Activated naive CD4-positive, alpha-beta T cell treated with anti-CD3 and anti-CD28 coated beads for 36 hours (primary cell): ENCODE measurements at places on chromosomes 12 and 14. TPM values are rescaled to one million over a fixed set of nuclear protein-coding genes. Genes with fewer than 3 reads are reported as not detected.

DNA sequence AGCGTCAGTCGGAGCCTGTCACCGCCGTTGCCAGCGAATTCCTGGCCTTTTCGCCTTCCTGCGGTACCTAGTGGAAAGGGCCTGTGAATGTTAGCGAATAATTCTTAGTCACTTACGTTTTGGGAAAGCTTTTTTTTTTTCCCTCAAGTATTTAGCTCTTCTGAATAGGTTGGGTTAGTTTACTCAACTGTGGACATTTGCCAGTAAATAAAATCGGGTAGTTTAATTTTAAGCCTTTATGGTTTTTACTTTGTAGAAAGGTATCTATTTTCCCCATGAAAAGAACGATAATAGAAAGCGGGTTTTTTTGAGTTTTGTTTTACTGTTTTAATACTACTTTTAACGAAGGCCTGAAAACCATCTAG, 1.7 kb downstream of the YY1 start:
- H3K4me3 ChIP-seq = peak overlapping the region; percentile 86
- peaks cover 37% of the 10 kb centered on the region for H3K36me3 ChIP-seq
- H3K27ac ChIP-seq = peak overlapping the region; percentile 87

- no peak for DNase-seq
- no peak overlapping the region for H3K4me3 ChIP-seq
- no peak overlapping the region for H3K27ac ChIP-seq
- H3K4me1 ChIP-seq = no peaks in the 10 kb centered on the region
- H3K36me3 ChIP-seq = no peaks in the 10 kb centered on the region
Observed at GRCh38 chr12:129080391-129080790, 227.1 kb downstream of the GLT1D1 start.

DNA sequence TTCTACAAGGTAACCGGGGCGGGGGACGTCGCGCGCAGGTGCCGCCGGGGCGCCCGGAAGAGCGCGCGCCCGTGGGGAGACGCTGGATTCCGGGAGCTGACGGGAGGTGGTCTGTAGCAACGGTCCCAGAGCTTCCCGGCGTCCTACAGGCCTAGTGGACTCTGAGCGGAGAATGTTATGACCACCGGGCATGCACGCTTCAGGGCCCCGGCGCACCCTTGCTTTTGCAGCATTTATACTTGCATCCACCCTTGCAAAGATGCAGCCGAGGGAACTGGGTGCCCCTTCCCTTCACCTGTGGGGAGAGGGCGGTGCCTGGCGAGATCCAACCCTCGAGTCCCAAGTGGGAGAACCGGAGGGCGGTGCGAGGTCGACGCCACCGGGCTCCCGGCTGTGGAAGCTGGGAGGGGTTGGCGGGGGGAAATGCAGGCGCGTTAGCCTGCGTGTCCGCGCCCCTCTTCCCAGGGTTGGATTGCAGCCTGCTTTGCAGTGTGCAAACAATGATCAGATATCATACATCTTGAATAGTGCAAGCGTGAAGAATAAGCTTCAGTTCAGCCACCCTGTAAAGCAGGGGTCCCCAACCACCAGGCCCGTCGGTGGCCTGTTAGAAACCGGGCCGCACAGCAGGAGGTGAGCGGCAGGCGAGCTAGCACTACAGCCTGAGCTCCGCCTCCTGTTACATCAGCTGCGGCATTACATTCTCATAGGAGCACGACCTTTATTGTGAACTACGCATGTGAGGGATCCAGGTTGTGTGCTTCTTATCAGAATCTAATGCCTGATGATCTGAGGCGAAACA, 576 bp downstream of the ERP29 start:
- peak overlapping the region; percentile 90 for H3K27ac ChIP-seq
- H3K4me1 ChIP-seq = peaks cover 56% of the 10 kb centered on the region
- peak; percentile 81 for DNase-seq
- peak overlapping the region; percentile 98 for H3K4me3 ChIP-seq
- H3K27me3 ChIP-seq = no peaks in the 10 kb centered on the region
- H3K36me3 ChIP-seq = peaks cover 41% of the 10 kb centered on the region

DNA sequence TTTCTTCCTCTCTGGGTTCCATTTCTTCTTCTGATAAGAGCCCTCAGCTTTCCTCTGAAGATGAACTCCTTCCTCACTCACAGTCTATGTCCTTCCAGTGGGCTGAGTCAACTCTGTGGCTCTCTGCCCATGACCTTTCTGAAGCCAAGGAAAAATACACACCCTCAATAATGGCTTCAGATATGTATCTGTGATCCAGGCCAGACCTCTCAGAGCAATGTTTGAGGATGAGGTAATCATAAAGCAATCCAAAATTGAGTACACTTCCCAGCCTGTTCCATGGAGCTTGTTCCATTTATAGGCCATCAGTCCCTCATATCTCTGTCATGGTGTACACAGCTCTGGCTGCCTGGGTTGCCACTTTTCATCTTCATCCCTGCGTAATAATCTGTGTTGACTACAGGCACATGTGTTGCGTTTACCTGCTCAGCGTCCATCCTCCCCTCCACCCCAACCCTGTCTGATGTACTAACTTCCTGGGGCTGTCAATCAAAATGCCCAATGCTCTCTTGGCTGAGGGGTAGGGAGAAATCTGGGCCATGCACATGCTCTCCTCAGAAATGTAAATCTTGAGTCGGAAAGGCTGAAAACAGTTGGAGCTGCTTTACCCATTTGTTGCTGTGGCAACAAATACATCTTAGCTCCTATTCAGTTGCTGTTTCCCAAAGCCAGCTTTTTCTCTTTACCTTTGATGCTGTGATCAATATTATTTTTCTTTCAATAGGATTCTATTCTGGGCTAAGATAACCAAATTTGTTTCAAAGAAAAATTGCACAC, 377.8 kb upstream of the TMEM132C start:
- H3K4me3 ChIP-seq = no peak overlapping the region
- no peaks in the 10 kb centered on the region for H3K36me3 ChIP-seq
- DNase-seq = no peak
- no peaks in the 10 kb centered on the region for H3K27me3 ChIP-seq

DNA sequence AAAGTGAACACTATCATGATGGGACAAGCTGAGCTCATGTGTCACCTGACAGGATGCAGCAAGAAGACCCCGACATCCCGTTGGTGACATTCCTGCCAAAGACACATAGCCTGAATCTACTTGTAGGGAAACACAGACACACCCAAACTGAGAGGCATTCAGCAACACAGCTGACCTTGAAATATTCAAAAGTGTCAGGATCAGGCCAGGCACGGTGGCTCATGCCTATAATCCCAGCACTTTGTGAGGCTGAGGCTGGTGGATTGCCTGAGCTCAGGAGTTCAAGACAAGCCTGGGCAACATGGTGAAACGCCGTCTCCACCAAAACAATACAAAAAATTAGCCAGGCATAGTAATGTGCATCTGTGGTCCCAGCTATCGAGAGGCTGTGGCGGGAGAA, 232.0 kb upstream of the PLXNC1 start:
- H3K36me3 ChIP-seq = no peaks in the 10 kb centered on the region
- no peak overlapping the region for H3K27ac ChIP-seq
- H3K4me3 ChIP-seq = no peak overlapping the region
- no peak for DNase-seq
- H3K4me1 ChIP-seq = no peaks in the 10 kb centered on the region

DNA sequence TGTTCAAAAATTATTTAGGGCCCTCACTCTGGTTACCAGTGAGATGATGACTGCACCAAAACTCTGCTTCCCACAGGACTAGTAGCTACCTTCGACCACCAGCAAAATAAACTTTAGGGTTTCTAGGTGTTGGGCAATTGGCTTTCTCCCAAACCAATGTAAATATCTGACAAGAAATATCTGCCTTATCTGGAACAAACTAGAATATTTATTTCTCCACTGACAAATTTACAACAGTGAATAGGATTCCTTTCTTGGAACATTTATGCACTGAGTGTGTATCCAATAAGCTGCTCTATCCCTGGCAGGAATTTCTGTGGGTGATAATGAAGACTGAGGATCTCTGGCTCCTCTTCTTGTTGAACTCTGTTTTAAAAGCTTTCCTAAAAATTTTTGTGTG, 148.6 kb downstream of the SLC6A15 start:
- no peak for DNase-seq
- no peaks in the 10 kb centered on the region for H3K4me1 ChIP-seq
- H3K36me3 ChIP-seq = no peaks in the 10 kb centered on the region
- no peaks in the 10 kb centered on the region for H3K27me3 ChIP-seq

DNA sequence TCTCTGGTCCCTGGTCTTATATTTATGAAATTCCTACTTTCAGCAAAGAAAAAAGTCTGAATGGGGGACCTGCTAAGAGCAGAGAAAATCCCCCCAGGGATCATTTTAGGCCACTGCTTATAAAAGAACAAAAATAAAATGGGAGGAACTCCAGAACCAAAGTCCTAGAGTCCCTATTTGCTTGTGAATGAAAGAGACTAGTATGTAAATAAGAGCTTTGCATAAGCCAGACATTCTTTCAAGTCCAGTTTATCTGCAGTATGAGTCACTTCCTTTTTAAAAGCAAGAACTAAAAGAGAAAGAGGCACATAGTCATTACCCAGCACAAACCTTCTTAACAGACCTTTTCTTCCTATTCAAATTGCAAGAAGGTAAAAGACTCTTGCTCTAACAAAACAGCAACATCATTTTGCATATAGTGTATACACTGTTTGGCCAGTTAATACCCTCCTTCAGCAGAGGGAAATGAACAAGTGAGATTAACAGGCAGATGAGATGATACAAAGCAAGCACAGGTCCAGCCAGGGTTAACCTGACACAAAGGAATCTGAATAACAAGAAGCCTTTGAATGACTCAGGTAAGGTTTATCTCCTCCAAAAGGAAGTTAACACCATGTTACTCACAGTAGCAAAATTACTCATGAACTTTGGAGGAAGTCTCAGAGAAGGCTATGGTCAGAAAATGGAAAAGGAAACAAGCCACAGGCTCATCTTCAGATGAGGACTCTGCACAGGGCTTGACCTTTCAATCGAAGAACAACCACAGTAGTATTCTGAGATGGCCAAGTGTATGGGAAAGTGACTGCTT, 87.3 kb downstream of the PHLDA1 start:
- peaks cover 1% of the 10 kb centered on the region for H3K36me3 ChIP-seq
- H3K4me1 ChIP-seq = peaks cover 22% of the 10 kb centered on the region
- H3K27ac ChIP-seq = peak overlapping the region; percentile 87
- no peaks in the 10 kb centered on the region for H3K27me3 ChIP-seq
- DNase-seq = peak; percentile 44

DNA sequence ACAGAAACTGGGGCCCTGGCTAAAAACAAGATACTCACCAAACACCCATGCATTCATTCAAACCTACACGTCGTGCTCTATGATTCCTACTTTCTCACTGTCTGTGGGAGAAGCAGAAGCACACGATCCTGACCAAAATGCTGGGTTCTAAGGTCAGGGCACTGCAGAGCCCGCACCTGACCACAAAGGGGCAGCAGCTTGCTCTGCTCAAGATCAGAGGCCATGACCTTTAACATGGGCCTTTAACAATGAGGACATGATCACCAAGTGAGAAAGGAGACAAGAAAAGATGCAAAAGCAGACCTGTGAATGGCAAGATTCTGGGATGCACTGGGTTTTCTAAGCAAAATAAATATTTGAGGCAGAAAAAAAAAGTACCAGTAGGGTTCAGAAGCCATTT, 40.1 kb upstream of the VPS33A start:
- H3K4me1 ChIP-seq = no peaks in the 10 kb centered on the region
- H3K4me3 ChIP-seq = no peak overlapping the region
- H3K36me3 ChIP-seq = peaks cover 10% of the 10 kb centered on the region
- no peaks in the 10 kb centered on the region for H3K27me3 ChIP-seq

GRCh38 chr12:89733579-89734201, 25.1 kb upstream of the ATP2B1 start:
- no peaks in the 10 kb centered on the region for H3K27me3 ChIP-seq
- H3K4me1 ChIP-seq = peaks cover 6% of the 10 kb centered on the region
- no peak overlapping the region for H3K4me3 ChIP-seq
- no peak overlapping the region for H3K27ac ChIP-seq

- H3K4me3 ChIP-seq = no peak overlapping the region
- no peaks in the 10 kb centered on the region for H3K27me3 ChIP-seq
- no peak overlapping the region for H3K27ac ChIP-seq
- H3K36me3 ChIP-seq = peaks cover 1% of the 10 kb centered on the region
- DNase-seq = no peak
Observed at GRCh38 chr12:47124451-47124850, 44.7 kb upstream of the AMIGO2 start.

- H3K4me1 ChIP-seq = peaks cover 52% of the 10 kb centered on the region
- no peak overlapping the region for H3K4me3 ChIP-seq
- H3K27ac ChIP-seq = peak overlapping the region; percentile 66
- no peaks in the 10 kb centered on the region for H3K36me3 ChIP-seq
- peaks cover 2% of the 10 kb centered on the region for H3K27me3 ChIP-seq
Observed at GRCh38 chr12:68240975-68241374, 12.4 kb downstream of the IL22 start.

DNA sequence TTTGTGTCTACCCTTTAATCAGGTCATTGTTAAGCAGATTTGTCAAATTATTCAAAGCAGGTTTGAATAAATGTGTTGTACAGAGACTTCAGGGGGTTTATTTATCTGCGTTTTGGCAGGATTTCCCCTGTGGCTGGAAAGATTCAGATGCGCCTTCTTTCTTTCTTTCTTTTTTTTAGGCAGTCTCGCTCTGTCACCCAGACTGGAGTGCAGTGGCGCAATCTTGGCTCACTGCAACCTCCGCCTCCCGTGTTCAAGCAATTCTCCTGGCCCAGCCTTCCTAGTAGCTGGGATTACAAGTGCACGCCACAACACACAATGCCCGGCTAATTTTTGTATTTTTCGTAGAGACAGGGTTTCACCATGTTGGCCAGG, 6.3 kb upstream of the NANOGNB start:
- H3K4me3 ChIP-seq = no peak overlapping the region
- no peaks in the 10 kb centered on the region for H3K36me3 ChIP-seq
- peaks cover 3% of the 10 kb centered on the region for H3K4me1 ChIP-seq
- no peak for DNase-seq

- H3K36me3 ChIP-seq = no peaks in the 10 kb centered on the region
- H3K27me3 ChIP-seq = no peaks in the 10 kb centered on the region
- no peak overlapping the region for H3K4me3 ChIP-seq
- peaks cover 8% of the 10 kb centered on the region for H3K4me1 ChIP-seq
- DNase-seq = no peak
Observed at GRCh38 chr12:67533159-67533558, 115.4 kb upstream of the DYRK2 start.

GRCh38 chr12:107138990-107139389, 45.6 kb upstream of the CRY1 start:
- no peaks in the 10 kb centered on the region for H3K4me1 ChIP-seq
- no peak overlapping the region for H3K4me3 ChIP-seq
- no peaks in the 10 kb centered on the region for H3K36me3 ChIP-seq

The LRRC10 gene
- total RNA-seq = not detected

The GPR137C gene
- total RNA-seq = 0.07 TPM

The SPIC gene
- total RNA-seq = not detected

The GOLGA5 gene
- 14.7 TPM for total RNA-seq

The RERG gene
- total RNA-seq = not detected
